ENCODE measurements at places on chromosomes 16 and 17.

DNA sequence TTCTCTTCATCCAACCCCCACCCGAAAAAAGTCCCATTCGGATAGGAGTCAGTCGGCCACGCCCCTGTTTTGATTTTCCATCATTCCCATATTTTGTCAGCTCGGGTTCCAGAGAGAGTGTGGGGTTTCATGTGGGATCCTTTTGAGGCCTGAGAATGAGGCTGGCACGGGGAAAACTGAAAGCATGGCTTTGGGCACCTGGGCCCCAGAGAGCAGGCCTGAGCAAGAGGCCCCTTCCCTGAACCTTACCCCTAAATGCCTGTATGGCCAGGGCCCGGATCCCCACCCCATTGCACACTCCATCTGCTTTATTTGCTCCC lies 4.6 kb upstream of the HOXB4 start:
- DNase-seq, result no peak

DNA sequence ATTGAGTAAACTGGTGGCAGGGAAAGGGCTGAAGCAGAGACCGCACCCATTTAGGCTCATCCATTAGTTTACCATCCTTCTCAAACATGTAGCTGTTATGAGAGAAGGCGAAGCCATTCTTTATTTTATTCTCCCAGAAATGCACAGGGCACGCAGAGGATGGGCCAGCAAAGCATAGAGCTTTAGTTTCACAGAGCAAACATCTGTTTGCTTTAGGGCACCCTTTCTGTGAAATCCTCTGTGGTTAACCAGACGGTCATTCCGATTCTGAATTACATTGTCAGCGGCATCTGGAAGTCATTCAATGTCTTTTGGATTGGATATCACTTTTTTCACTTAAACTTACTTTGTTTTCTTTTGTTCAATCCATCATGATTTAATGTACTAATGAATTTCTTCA lies 96.0 kb downstream of the TOX3 start:
- no peak for DNase-seq

- no peak for DNase-seq
Observed at GRCh38 chr17:66230922-66231591, 1.8 kb upstream of the APOH start.

GRCh38 chr17:534071-534691 lies 180.5 kb downstream of the VPS53 start:
- DNase-seq, result no peak

- no peak for DNase-seq
Observed at GRCh38 chr17:45231481-45232116, 9.9 kb downstream of the FMNL1 start.

DNA sequence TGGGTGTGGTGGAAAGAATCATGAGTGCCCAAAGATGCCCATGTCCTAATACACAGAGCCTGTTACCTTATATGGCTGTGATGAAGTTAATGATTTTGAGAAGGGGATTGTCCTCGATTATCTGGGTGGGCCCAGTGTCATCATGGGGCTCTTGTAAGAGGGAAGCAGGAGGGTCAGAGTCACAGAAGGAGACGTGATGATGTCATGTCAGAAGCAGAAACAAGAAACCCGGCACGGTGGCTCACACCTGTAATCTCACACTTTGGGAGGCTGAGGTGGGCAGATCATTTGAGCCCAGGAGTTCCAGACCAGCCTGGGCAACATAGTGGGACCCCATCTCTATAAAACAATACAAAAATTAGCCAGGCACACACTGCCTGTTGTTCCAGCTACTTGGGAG lies 55.2 kb upstream of the MGAT5B start:
- DNase-seq, result no peak
